Activated T-cell treated with anti-CD3 and anti-CD28 coated beads for 48 hours (primary cell): ENCODE measurements at places on chromosomes 5 and 9.

DNA sequence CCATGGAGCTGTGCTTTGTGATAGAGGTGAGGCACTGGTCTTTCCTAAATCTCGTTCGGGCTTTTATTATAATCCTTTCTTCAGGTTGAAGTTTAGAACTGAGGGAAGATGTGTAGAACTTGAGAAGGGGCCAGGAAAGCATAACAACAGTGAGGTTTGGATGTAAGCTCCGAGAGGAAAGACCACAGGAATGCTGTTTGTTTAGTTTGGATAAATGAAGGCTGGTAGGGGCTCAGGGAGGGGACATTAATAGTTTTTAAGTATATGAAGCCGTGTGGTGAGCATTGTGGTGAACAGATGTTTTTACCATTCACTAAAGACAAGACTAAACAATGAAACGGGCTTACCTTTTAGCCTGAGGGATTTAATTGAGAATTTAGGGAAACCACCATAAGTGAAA, 130.8 kb downstream of the ARHGAP26 start:
- no peak for DNase-seq

DNA sequence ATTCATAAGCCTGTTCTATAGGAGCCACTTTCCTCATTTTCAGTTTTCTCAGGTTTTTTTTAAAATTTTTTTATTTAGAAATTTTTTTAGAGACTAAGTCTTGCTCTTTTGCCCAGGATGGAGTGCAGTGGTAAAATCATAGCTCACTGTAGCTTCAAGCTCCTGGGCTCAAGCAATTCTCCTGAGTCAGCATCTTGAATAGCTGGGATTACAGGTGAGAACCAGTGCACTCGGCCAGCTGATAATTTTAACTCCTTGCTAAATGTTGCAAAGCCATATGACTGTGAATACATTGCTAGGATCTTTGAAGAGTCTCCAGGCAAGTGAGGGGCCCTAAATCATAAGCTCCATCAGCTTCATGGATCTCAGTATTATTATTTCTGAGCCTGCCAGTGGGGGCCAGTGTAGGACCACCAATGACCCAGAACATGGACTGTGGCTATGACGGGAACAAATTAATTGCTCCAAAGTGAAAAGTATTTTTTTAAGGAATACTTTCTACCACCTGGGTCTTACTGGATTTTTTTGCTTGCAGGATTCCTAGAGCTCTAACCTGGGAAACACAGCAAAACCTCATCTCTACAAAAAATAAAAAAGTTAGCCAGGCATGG, 5.7 kb upstream of the GAPVD1 start:
- DNase-seq, result no peak

- DNase-seq, result no peak
These were observed 21.4 kb downstream of the WDR70 start for GRCh38 chr5:37400501-37400900.

DNA sequence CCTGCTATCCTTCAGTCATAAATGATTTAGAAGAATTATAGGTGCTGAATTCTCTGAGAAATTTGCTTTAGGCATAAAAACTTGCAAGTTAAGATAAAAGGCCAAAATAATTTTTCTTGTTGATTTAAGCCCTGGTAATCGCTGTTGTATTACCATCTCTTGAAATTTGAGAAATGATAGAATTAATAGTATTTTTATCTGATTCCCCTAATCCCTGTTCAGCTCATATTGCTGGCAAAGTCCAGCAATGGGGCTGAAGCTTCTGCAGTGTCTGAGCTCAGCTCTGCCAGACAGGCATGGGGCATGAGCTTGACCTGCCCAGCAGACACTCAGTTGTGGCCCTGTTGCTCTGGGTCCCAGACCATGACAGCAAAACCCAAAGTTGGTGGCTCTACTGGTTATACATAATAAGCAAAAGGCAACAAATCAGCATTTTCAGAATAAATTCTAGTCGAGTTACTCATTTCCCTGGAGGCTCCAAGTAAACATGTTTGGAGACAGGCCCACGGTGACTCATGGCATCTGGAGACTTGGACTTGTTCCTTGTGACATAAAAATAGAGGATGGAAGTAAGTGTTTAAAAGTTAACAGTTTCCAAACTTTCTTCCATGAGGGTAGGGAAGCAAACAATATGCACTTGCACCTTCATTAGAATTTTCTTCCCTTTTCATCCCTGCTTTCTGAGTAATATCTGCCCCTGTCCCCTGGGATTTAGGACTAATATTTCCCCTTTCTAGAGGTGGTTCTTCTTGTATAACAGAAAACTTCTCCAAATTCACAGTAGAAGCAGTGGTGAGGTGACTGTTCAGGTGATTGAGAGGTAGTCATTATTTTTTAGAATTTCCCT, 60.2 kb upstream of the SLC2A8 start:
- no peak for DNase-seq

DNA sequence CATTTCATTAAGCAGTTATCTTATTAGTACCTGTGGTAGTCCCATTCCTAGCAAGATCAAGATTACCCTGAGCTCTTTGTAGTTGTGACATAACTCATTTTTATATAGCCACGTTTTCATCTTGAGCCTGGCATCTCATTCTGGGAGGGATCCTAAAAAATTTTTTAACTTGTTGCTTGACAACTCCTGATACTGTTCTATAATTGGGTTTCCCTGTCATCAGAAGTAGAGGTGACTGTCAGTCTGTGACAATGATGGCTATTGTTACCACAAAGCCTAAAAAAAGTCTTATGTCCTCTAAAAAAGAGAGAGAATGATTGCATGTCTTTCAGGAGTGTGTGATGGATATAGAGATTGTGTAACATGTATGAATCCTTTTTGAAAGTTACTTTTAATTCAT, 164.8 kb downstream of the SGCD start:
- DNase-seq, result no peak

- DNase-seq, result no peak
These were observed 74.8 kb downstream of the NLN start for GRCh38 chr5:65796751-65797316.

DNA sequence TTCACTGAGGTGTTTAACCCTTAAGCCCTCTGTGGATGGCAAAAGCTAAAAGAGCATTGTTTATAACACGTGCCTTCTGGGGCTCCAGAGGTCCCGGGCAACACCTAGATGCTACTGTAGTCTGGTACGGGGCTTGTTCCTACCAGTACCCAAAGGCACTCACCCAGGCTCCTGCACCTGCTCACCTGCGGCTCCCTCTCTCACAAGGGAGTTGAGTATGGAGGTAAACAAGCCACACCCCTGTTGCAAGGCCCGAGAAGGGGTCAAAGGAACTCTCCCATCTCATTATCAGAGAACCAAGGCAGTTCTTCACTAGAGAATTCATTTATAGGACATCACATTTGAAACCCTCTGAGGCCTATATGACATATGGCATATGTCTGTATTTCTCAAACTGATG, 53.4 kb upstream of the IL6ST start:
- no peak for DNase-seq

GRCh38 chr9:127976498-127976897, 4.3 kb downstream of the EEIG1 start:
- DNase-seq, result no peak

GRCh38 chr9:97521576-97522333, 20.3 kb downstream of the TMOD1 start:
- DNase-seq, result no peak

DNA sequence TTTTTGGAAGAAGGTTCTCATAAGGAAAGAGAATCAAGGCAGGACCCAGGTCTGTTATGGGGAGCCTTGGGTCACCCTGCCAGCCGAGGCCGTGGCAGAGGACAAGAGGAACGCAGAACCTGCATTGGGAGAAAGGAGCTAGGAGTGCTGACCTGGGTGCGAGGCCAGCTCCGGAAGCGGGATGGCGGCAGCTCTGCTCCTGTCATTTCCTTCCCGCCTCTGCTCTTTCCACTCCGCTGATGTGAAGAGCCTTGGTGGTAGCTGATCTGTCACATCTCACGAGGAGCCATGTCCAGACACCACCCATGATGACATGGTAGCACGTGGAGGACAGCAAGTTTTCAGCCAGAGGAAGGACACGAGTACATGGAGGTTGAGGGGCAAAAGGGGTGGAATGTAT, 109.5 kb upstream of the COL5A1 start:
- DNase-seq, result no peak

GRCh38 chr9:90841213-90841612, 39.6 kb downstream of the SYK start:
- DNase-seq, result no peak

DNA sequence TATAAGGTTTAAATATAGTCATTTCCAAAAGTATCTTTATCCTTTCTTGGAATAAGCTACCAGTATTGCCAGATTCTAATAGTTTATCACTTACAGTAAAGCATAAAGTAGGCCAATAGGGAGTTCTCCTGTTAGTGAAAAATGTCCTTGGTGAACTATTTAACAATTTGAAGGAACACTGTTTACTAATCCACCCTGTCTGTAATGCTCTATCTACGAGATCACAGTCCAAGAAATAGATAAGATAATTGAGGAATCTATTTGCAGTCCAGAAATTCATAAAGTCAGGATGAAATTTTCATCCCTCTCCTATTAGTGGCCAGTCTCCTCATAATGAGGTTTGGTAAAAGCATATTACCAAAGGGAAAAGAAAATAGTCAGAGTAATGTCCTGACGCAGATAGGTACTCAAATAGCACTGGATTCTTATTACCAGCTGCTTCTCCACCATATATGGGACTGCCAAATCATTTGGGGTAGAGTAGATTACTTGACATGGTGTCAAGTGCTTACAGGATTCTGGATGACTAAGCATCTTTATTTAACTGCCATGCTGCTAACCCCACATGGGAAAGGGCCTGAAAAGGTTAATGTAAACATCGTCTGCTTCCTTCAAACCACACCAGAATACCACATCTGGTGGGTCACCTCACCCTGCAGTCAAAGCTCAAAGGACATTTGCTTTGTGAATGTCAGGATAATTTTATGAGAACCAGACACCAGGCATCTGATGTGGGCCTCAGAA, 808.1 kb downstream of the EFNA5 start:
- DNase-seq, result no peak

DNA sequence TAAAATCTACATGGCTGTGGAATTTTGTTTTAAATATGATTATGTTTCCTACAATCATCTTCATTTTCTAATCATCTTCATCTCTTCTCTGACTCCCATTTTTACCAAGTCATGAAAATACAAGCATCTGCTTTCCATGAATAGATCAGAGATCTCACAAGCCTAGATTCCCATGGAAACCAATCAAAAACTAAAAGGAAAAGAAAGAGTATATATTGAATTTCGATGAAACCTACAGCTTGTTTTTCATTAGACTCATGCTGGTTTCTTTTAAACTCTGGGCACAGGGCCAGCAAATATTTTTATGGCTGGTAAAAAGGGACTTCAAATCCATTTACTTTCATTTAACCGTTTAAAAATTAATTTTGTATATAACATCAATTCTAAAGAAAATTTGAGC, 51.2 kb downstream of the INVS start:
- DNase-seq, result no peak

DNA sequence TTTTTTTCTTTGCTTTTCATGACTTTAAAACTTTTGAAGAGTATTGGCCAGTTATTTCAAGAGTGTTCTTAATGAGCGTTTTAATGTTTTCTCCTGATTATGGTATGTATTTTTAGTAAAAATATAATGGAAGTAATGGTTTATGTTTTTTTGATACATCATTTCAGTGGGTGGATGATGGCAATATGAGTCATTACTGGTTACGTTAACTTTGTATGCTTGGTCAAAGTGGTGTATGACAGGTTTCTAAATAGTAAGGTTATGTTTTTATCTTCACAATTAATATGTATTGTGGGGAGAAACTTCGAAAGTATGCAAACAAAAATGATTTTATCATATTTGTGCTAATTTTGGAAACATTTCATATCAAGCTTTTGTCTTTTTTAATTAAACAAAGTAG, 176.7 kb upstream of the PRDM9 start:
- no peak for DNase-seq

- DNase-seq, result no peak
These were observed 196.4 kb upstream of the PTGER4 start for GRCh38 chr5:40483316-40483715.

DNA sequence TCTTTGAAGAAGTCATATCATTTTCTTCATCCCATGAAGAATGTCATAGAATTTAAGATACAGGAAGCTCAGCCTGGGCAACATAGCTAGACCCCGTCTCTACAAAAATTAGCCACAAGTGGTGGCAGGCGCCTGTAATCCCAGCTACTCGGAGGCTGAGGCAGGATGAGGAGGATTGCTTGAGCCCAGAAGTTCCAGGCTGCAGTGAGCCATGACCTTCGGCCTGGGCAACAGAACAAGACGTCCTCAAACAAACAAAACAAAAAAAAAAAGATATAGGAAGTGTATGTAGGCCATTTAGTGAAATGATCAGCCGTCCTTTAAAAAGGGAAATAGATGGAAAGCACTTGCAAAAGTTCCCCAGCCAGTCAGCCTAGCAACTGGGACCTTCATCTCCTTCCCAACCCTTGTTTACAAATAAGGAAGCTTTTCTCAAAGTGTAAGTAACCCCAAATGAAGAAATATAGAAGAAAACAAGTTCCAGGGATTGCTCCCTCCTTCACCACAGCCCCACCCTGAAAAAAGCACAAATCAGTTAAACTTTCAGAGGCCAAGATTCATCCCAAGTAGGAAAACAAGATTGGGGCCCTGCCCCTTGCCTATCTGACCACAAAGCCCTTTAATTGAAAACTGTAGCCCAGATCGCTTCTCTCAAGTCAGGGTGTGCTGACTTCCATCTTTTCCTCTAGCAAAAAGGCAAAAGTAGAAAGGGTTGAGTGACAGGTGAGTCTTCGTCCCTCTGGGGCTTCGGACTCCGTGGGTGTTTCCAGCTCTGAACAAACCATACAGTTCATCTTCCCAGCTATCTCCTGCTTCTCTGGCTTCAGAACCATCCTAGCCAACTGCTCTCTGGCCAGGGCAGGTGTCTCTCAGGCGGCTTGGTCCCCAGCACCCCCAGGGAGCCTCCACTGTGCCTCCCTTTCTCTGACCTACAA, 1.2 kb downstream of the SLC31A2 start:
- no peak for DNase-seq

- no peak for DNase-seq
These were observed 24.6 kb upstream of the SLC22A5 start for GRCh38 chr5:132344775-132345514.

GRCh38 chr9:129259375-129259774, 81.3 kb upstream of the IER5L start:
- no peak for DNase-seq
